ENCODE measurements at places on chromosomes 3 and 15. TPM values are rescaled to one million over a fixed set of nuclear protein-coding genes. Genes with fewer than 3 reads are reported as not detected.

Gene FES
- 45.2 TPM for total RNA-seq

Gene KIF15
- 8.8 TPM for total RNA-seq

Gene ANKUB1
- total RNA-seq = not detected

Gene DZIP1L
- total RNA-seq = 8.0 TPM

Gene HCN4
- not detected for total RNA-seq

Gene SYNM
- 5.6 TPM for total RNA-seq

Measured in vein endothelial cell (primary cell).